Esophagus muscularis mucosa (tissue), 4 donors: ENCODE measurements at places on chromosomes 11 and 22.

DNA sequence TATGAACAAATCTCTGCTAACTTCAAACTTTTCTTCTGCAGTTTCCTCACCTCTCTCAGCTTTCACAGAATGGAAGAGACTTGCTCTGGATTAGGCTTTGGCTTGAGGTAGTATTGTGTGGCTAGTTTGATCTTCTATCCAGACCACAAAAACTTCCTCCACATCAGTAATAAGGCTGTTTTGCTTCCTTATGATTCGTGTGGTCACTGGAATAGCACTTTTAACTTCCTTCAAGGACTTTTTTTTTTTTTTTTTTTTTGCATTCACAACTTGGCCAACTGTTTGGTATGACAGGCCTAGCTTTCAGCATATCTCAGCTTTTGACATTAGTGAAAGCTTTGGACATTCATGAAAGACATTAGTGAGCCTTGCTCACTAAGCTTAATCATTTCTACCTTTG, 47.5 kb upstream of the LRRC55 start:
- DNase-seq, result no peak

- no peak for DNase-seq
These were observed 43.7 kb downstream of the ZBTB16 start for GRCh38 chr11:114102993-114103896.

GRCh38 chr11:128174465-128175291, 412.7 kb downstream of the ETS1 start:
- DNase-seq, result no peak

- DNase-seq, result no peak
These were observed 15.2 kb downstream of the ATXN10 start for GRCh38 chr22:45686836-45687235.

- no peak for DNase-seq
These were observed 6.3 kb downstream of the TMEM121B start for GRCh38 chr22:17114898-17115235.

GRCh38 chr11:86287468-86287796, 14.6 kb upstream of the HIKESHI start:
- no peak for DNase-seq

DNA sequence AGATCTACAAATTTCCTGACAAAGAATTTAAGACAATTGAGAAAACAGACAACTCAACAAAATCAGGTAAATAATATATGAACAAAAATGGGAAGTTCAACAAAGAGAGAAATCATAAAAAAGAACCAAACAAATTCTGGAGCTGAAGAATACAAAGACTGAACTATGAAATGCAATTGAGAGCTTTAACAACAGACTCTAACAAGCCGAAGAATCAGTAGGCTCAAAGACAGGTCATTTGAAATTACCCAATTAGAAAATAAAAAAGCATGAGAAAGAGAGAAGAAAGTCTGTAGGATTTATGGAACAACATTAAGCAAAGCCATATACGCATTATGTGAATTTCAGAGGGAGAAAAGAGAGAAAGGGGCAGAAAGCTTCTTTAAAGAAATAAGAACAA, 72.8 kb downstream of the TBC1D22A start:
- no peak for DNase-seq

GRCh38 chr11:7072401-7073028, 16.3 kb upstream of the RBMXL2 start:
- DNase-seq, result no peak

DNA sequence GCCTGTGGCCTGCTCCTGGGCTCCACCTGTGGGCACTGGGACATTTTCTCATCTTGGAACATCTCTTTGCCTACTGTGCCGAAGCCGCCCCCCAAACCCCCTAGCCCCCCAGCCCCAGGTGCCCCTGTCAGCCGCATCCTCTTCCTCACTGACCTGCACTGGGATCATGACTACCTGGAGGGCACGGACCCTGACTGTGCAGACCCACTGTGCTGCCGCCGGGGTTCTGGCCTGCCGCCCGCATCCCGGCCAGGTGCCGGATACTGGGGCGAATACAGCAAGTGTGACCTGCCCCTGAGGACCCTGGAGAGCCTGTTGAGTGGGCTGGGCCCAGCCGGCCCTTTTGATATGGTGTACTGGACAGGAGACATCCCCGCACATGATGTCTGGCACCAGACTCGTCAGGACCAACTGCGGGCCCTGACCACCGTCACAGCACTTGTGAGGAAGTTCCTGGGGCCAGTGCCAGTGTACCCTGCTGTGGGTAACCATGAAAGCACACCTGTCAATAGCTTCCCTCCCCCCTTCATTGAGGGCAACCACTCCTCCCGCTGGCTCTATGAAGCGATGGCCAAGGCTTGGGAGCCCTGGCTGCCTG, 1.4 kb downstream of the SMPD1 start:
- no peak for DNase-seq

DNA sequence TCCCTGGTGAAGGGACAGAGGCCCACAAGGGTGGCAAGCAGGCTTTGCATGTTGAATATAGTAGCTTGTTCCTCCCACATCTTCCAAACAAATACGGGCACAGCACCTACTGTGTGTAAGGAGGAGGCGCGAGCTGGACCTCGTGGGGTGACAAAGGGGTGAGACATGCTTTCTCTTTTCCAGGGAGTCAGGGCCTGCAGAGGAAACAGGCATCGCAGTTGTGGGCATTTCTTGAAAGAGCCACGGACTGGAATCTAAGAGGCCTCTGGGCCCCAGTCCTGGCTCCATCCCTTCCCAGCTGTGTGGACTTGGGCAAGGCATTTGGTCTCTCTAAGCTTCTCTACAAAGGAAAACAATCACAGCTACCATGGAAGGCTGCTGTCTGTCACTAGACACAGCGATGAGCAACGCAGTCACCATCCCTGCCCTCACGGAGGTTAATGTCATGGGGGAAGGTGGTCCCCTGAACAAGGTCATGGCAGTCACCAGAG, 13.0 kb upstream of the CDC42EP1 start:
- no peak for DNase-seq

GRCh38 chr11:118953265-118953664, 2.8 kb upstream of the UPK2 start:
- no peak for DNase-seq

- DNase-seq, result no peak
These were observed 1.7 kb upstream of the SESN3 start for GRCh38 chr11:95232666-95233065.

DNA sequence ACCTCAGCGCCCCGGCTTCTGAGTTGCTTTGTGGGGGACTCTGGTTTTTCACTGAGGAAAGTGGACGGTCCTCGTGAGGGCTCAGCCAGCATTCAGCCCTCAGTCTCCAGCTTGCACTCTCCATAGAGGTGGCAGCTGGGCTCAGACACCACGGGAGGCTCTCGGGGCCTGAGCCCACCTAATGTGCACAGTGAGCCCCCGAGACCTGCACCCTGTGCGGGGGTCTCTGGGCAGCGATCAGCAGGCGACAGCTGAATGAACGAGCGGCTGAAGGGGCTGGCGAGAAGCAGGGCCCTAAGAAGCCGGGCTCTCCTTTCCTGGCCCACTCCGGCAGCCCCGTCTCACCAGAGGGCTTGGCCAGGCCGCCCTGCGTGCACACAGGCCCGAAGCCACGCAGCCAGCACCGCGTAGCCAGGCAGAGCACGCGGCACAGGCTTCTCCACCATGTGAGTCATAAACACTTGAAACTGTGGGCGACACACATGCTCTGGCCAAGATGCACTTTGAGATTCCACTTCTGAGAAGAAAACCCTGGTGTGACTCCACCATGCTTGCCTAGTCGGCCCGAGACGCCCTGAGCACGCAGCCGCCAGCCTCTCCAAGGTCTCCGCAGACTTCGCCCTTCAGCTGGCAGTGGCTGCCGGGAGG, 28.0 kb downstream of the TOLLIP start:
- no peak for DNase-seq

GRCh38 chr22:42693763-42694683, 26.6 kb downstream of the A4GALT start:
- no peak for DNase-seq
